Stimulated activated CD8-positive, alpha-beta memory T cell treated with anti-CD3 and anti-CD28 coated beads, Interleukin-4, amount 100 ng/mL, for 1 hour (primary cell): ENCODE measurements at places on chromosomes 1 and 21.

GRCh38 chr1:189269011-189269410 is 1208.7 kb downstream of the BRINP3 start:
- no peak for DNase-seq

- no peak for DNase-seq
Measured at GRCh38 chr21:37006486-37007291, at the start of gene RIPPLY3. TSS of gene RIPPLY3 (plus strand) at chr21:37006702. CDS start at chr21:37006773, 71 bp downstream.

DNA sequence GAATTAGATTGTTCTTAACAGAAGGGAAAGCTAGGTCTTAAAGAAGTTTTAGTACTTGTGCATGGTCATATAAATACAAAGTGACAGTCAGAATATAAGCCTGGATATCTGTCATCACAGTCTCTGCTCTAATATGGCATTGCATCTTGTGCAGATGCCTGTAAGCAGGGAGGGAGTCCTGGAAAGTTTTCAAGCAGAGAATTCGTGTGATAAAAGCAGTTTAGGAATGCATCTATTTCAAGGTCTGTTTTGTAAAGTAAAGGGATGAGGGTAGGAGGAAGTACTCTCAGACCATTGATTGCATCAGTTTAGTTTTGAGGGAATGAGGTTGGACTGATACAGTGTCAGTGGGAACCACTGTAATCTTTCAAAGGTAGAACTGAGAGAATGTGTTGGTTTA is 30.6 kb downstream of the IARS2 start:
- DNase-seq = no peak

DNA sequence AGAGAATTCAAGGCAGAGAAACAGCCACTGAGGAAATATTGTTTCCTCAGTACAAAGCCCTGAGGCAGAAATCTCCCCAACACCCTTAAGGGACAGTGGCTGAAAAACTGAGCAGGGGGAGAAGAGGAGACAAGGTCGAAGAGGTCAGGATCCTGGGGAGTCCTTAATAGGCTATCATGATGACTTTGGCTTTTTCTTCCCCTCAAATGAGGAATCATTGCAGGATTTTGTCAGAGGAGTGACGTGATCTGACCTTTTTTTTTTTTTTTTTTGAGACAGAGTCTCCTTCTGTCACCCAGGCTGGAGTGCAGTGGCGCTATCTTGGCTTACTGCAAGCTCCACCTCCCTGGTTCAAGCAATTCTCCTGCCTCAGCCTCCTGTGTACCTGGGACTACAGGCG is 10.2 kb downstream of the MAP7D1 start:
- DNase-seq = no peak

DNA sequence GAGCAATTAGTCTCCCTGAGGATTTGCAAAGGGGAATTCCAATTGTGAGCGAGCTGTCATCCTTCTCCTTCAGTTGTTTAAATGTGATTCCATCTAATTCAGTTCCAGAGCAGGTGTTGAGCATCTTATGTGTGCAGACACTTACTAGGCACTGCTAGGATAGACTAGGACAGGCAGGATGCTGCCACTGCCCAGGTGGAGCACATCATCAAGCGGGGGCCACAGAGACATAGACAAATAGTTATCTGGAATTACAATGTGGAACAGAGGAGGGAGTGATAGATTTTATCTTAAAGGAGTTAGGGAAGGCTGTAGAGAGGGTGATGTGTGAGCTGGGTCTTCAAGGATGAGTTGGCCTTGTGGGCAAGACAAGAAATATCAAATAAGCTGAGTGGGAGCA is 55.9 kb downstream of the CDC7 start:
- no peak for DNase-seq

DNA sequence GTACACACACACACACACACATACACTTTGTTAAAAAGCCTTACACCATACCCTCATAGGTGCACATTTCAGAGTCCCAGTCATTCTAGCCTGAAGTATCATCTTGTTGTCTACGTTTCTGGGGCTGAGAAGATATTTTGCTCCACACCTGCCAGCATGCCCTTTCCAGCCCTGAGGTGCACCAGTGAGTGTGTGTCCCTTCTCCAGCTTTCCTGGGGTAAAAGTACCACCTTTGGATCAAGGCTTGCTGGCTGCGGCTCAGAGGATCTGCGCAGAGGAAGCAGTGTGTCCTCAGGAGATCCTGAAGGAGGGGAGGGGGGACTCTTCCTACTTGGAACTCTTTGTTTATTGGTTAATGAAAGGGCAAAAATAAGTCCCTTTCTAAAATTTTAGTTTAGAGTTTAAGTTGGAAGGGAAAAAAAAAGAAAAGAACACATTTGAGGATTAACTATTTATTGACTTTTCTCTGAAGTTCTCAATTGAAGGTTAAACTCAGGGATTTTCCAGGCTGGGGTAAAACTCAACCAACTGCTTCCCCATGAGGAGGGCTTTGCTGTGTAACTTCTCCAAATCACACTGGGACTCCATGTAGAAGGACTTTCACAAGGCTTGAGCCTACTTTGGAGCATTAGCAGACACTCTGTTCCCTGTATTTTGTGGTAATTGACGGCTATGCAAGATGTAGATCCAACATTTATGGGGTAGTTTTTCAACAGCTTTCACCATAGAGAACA is 200.3 kb upstream of the SGIP1 start:
- DNase-seq = no peak

DNA sequence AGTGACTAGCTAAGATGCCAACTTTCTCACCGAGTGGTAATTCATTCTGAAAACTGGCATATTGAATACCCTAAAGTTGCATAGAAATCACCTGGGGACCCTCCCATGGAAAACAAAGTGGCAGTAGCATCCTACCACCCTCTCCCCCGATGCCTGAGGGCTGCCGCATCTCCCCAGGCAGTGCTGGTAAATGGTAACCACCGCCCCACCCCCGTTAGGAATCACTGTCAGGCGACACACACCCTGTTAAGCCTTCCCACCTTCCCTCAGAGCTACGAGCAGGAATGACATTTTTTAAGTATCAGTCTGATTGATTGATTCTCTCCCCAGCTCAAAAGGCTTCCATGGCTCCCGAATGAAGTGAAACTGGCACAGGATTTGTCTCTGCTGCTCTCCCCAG is 28.3 kb downstream of the TMPRSS2 start:
- no peak for DNase-seq

GRCh38 chr1:207355060-207355459 is 33.6 kb downstream of the CD55 start:
- no peak for DNase-seq

DNA sequence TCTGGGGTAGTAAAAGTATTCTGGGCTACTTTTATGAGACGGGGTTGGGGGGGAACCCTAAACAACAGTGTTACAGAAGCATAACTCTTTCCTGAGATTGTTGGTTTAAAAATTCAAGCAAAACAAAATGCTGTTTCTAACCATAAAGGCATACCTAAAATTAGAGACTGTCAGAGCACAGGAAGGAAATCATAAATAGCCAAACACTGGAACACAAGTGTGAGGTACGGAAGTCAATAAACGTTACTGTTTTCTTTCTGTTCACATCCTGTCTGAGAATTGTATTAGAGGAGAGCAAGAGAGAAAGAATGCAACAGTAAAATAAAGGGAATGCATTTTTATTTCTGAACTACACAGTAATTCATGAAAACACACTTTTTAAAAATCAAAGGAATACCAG is 42.8 kb upstream of the IL12RB2 start:
- no peak for DNase-seq

DNA sequence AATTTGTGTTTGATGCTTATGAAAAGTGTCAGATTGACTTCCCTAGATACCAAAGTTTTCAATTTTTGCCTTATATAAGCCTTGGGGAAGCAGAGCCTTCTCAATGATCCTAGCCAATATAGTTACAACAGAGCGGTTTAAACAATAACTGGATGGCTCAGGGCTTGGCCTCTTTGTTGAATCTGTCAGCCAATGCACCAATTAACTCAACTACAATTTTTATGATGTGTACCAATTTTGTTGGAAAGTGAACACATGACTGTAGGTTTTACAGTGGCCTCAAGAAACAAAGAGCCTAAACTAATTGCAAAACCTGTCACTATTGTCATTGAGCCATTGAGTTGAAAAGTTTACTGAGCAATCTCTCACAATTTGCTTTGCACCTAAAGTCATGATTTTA is 71.6 kb upstream of the RGS18 start:
- DNase-seq = no peak

DNA sequence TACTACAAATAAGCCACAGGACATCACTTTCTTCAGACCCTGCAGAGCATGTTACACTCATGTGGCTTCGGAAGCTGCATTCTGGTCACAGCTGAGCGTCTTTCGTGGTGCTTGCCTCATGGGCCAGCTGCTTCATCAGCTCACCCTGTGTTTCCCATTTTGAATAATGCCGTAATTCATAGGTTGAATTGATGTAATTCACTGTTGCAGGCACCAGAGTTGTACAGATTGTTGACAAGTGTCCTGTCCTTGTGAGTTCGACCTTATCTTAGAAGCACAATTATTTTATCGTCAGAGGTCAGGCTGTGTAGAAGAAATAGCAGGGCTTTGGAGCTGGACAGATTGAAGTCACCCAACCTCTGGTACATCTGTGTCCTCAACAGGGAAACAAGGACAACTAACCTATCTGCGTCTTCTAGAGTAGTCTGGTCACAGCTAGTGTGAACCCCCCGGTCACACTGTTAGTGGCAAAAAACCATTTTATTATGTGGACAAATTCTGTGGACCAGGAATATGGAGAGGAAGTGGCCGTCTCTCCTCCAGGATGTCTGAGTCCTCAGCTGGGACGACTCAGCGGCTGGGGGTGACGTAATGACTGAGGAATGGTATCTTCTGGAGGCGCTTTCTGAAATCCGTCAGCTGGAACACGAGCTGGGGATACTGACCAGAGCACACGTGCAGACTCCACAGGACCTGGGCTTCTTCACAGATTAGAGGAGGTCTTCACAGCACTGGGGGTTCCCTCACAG is 17.8 kb downstream of the PKNOX1 start:
- DNase-seq = no peak

- DNase-seq = no peak
Measured at GRCh38 chr1:244322791-244323521, 128.8 kb downstream of the ADSS2 start.

- DNase-seq = no peak
Measured at GRCh38 chr1:153842006-153842471, 66.8 kb downstream of the SLC27A3 start.

GRCh38 chr1:235090406-235091069 is 38.1 kb downstream of the TOMM20 start:
- DNase-seq = no peak

- no peak for DNase-seq
Measured at GRCh38 chr1:204904228-204904810, 33.7 kb downstream of the NFASC start.

DNA sequence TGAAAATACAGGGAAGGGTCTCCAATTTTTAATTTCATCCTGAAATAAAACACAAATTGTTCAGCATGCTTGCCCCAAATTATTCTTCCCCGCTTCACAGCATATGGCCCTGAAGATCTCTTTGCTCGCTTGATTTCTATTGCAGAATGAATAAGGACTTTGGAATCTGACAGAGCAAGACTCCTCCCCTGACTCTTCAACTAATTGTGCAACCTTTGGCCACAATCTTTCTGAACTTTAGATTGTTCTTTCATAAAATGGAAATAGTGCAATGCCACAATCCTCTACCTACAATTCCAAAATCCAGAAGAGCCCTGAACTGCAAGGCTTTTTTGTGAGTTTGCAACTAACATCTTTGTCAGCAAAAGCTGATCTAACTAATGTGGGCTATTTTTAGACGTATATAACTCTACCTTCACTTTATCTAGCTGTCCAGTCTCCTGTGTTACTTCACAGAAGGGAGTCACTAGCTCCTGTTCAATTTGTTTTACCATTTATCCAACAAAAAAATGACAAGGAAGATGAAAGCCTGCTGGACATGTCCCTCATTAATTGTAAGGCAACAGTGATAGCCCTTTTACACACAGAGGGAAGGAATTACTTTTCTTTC is 13.4 kb downstream of the RNASEL start:
- DNase-seq = no peak

DNA sequence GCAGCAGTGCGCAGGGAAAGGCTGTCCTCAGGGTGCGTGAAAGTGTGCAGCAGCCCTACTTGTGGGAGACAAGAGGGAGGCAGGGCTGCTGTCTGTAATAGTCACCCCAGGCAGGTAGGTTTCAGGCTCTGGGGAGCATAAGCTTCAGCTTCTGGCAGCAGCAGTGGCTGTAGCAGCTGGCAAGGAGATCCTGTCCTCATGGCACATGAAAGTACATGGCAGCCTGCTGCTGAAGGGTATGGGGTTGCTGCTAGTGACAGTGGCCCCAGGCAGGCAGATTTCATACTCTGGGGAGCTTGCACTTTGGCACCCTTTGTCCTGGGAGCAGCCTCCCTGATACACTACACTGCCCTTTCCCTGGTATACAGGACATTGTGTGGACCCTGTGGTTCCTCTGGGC is 26.3 kb downstream of the KIAA0319L start:
- DNase-seq = no peak

GRCh38 chr1:207240325-207241101 is 81.0 kb upstream of the CD55 start:
- no peak for DNase-seq
